GM12892 (cell line): ENCODE measurements at places on chromosomes 4 and X.

- no peak for DNase-seq
These were observed 4.6 kb upstream of the AREG start for GRCh38 chr4:74440356-74440755.

DNA sequence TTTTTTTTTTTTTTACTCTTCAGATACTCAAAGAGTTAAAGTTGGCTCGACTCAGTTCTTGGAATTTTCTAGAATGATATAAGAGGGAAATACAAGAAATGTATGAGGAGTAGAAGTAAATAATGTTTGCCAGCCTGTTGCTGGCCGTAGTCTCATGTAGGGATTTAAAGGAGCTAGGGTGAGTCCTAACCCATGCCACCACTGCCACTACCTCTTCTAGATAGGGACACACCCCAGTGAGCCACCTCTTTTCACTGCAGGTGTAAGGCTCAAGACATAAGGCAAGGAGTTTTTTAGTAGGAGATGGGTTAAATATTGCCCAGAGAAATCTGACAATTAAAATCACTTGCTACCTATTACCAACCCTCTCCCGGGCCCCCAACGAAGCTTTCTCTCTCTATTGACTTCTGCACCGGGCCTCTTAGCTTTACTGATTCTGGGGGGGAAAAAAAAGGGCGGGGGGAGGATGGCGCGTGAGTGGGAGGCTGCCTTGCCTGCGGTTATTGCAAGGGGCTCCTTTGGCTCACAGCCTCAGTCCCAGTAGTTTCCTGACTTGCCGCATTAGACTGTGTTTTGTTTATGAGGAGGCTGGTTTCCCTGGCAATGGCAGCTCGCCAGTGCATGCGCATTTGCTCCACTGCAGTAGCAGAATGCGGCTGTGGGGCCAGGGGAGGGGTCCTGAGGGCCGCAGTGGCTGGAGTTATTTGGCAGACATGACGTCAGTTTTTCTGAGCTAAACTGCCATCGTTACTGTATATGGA lies 3.0 kb downstream of the LINC00632 start:
- no peak for DNase-seq

- DNase-seq, result no peak
These were observed 898 bp downstream of the UBQLN2 start for GRCh38 chrX:56564164-56564885.

GRCh38 chr4:103422467-103423219 lies 224.5 kb upstream of the CENPE start:
- no peak for DNase-seq

GRCh38 chrX:54494166-54494988 lies 1.7 kb downstream of the FGD1 start:
- no peak for DNase-seq

DNA sequence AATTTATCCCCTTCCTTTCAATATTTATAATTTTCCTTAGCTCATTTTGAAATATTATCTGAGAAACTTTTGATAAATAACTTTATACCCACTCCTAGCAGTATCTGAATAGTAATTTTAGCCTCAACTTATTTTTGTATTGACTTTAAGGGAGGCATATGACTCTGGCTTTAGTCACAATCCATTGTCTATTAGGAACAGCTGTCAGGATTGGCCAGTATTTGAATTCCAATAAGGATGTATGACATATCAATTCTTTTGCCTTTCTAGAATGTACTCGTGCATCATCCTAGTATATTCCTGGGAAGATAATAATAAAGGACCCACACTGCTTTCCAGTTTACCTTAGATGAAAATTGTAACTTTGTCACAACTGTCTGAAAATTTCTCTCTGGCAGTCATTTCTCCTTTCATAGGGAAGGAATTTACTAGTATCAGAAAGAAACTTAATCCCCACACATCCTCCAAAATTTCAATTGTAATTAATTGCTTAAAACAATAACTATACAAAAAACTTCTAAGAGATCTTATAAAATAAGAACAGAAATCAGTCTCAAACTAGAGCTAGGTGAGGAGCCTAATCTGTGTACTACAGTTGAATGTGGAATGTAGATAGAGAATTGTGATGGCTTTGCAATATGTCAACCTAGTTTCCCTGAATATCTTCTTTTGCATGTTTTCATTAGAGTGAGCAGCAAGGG lies 121.0 kb upstream of the EPHA5 start:
- no peak for DNase-seq

- no peak for DNase-seq
These were observed 676.4 kb upstream of the INTU start for GRCh38 chr4:126956184-126956897.

DNA sequence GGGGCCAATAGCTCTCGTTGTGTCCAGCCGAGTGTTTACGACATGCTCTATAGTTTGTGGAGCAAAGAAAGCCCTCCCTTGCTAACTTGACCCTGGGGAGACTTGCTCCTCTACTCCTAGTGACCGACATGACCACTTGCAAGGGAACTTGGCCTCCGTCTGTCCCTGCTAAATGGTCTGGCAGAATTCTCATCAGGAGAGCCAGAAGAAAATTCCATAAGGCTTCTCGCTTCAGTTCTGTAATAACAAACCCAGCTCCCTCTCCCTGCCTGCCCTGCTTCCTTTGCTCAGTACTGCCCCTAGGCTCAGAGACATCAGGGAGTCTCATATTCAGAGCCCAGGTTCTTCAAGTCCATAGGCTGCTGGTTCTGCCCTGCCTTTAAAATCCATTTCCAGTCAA lies 13.0 kb downstream of the DOCK11 start:
- DNase-seq, result no peak

GRCh38 chrX:111483135-111483534 lies 28.3 kb upstream of the SERTM2 start:
- DNase-seq, result no peak

DNA sequence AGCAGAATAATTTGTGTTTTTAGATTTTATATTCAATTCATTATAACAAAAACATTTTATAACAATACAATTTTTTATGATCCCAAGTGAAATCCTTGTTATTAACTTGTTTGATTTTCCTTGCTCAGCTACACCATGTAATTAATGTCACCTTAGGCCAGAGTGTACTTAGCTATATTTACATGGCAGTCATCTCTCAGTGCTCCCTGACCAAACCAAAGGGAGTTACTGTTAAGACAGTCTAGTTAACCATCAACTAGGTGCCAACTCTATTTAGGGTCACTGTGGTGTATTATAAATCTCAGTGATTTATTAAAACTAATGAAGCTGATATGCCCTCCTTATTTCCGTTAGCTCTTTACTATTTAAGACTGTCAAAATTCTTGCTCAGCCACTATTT lies 44.4 kb downstream of the CCDC158 start:
- no peak for DNase-seq
